ENCODE measurements at places on chromosomes 2 and 18.

GRCh38 chr2:8107621-8108378 lies 574.1 kb upstream of the ID2 start:
- no peak for DNase-seq

DNA sequence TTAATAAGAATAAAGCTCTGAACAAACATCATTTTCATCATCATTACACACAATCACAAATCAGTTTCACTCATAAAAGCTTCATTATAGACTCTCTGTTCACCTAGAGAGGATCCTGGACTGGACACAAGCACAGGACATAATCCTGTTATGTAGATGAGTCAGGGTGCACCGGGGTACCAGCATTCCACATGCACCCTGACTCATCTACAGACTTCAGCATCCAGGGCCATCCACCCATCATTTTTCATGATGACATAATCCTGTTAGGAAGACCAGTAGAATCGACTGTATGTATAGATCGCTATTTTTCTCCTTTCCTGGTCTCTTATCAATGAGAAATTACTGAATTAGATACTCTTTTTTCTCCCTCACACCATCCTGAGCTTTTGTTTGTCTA lies 73.7 kb upstream of the PIK3C3 start:
- DNase-seq, result peak; percentile 49

GRCh38 chr2:235638541-235639427 lies 144.9 kb downstream of the AGAP1 start:
- DNase-seq, result no peak

GRCh38 chr18:9356976-9357375 lies 22.4 kb downstream of the TWSG1 start:
- DNase-seq, result no peak

- DNase-seq, result peak; percentile 50
These were observed 16.1 kb upstream of the ALLC start for GRCh38 chr2:3641841-3642421.

GRCh38 chr2:37794717-37795116 lies 123.3 kb upstream of the CDC42EP3 start:
- no peak for DNase-seq

DNA sequence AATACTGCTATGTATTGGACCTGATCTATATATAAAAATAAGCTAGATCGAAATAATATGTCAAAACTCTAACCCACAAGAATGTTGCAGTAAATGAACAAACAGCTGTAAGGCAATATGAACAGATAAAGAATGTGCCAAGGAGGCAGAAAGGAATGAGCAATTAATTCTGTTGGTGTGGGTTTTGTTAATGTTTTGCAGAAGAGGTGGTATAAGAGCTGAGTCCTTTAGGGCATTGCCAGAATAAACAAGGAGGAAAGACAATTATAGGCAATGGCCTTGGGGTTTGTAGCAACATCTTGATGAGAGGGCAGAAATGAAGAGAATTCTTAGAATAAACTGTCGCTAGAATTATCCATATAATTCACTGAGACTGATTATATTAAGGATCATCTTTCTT lies 240.9 kb upstream of the GULP1 start:
- DNase-seq, result no peak

DNA sequence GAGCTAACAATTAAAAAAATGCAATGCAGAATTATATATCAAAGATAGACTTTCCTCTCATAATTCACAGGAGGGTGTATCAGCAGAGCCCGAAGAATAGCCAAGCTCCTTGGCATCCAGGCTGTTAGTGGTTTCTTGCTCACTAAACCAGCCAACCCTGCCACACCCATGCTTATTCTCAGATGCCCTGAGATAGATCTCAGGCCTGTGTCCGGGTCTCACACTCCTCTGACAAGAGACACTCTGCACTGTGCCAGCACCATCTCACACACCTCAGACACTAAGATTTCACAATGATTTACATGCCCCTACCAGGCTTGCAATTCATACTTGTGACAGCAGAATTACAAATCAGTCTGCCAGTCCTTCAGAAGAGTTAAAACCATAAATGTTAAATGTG lies 64.5 kb downstream of the OSBPL1A start:
- DNase-seq, result no peak

GRCh38 chr2:127737892-127738291 lies 36.6 kb downstream of the SFT2D3 start:
- DNase-seq, result no peak

- peak; percentile 80 for DNase-seq
These were observed at the start of gene TWIST2 for GRCh38 chr2:238847841-238848690. TWIST2 (plus strand) TSS chr2:238848085; CDS start chr2:238848216, 131 bp downstream.

DNA sequence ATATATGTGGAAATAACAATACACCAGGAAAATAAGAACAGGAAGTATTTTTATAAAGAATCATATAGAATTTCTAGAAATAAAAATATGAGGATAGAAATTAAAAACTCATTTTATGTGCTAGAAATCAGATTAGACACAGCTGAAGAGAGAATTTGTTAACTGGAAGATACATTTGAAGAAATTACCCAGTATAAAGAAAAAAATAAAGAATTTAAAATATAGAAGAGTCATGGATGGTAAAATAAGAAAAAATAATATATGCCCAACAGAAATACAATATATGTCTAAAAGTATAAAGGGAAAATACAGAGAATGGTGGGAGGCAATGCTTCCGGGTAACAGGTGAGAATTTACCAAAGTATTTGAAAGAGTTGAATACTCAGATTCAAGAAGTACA lies 539.9 kb downstream of the NR4A2 start:
- DNase-seq, result no peak

DNA sequence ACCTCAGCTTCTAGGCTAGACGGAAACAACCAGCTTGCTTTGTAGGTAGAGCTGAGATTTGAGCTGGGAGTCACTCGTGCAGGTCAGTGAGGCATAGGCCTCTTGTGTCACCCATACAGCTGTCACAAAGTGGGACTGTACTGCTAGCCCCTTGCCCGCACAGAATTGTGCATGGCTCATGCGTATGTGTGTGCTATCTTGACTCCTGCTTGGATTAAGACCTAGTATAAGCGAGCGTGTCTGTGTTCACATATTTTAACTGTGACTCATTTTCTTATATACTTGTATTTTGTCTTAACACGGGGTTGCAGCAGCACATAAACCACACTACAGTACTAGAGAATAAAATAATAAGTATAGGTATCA lies 20.1 kb downstream of the CEP68 start:
- DNase-seq, result no peak

DNA sequence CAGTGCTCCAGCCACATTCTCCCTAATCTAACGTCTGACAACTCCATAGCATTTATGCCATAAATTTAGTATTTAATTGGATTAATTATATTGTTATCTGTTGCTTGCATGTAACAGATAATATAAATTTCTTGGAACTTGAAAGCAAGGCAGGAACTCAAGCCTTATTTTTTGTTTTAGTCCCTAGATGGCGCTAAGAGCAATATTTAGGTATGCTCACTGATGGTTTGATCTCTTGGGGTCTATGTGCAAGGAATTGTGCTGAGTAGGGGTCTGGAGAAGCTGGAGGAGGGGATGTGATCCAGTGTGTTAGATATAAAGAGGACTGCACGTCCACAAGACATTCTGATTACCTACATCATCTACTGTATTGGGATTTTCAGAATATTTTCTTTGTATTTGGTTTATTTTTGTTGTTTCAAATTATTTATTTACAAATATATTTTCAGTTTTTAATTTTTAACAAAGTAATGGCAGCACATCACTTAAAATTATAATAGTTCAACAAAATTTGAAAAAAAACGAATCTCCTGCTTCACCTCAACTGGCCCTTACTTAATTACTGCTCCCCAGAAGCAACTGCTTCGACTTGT lies 32.8 kb downstream of the KATNAL2 start:
- no peak for DNase-seq

- no peak for DNase-seq
These were observed 163.8 kb upstream of the MEX3C start for GRCh38 chr18:51361130-51361860.

- DNase-seq, result no peak
These were observed 265.7 kb downstream of the ICOS start for GRCh38 chr2:204202253-204202652.

GRCh38 chr18:51516478-51517038 lies 319.1 kb upstream of the MEX3C start:
- DNase-seq, result no peak

- DNase-seq, result no peak
These were observed 120.9 kb downstream of the MMADHC start for GRCh38 chr2:149466635-149467034.

DNA sequence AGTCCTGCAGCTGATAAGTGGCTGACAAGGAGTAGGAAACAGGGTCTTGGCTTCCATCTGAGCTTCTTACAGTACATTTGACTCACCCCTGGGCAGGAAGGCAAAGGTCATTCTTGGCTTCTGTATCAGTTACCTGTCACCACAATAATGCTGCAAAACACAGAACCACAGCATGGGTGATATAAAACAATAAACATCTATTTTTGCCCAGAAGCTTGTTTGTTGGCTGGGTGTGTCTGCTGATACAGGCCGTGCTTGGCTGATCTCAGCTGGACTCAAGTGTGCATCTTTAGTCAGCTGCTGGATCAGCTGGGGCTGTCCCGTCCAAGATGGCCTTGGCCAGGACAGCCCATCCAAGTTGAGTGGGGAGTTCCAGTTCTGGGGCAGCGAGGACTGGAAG lies 34.7 kb downstream of the ONECUT2 start:
- no peak for DNase-seq

- no peak for DNase-seq
These were observed 90.5 kb downstream of the MYO5B start for GRCh38 chr18:50104421-50104820.

DNA sequence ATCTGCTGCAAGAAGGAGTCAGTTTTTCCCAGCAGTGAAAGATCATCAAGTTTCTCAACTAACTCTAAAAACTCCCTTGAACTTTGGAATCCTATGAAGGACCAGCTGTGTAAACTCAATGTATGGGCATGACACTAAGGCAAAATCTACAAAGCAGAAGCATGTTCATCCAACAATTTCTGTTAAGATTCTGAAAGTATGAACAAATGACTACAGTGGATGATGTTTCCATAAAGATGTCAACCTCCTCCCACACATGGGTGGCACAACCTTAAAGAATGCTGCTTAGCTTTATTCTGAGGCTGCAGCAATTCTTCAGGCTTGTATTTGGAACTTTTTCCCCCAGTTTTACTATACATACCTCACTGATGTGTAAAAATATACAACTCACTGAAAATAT lies 47.2 kb downstream of the WDR33 start:
- DNase-seq, result no peak

- no peak for DNase-seq
These were observed 1022.0 kb upstream of the CELF4 start for GRCh38 chr18:38587571-38587970.

- no peak for DNase-seq
These were observed 46.5 kb downstream of the TET3 start for GRCh38 chr2:74031221-74031620.

GRCh38 chr2:62415518-62415917 lies 90.5 kb downstream of the TMEM17 start:
- DNase-seq, result no peak

- DNase-seq, result no peak
These were observed 179.8 kb downstream of the LTBP1 start for GRCh38 chr2:33126552-33126951.

- no peak for DNase-seq
These were observed 26.8 kb downstream of the SULT1C2 start for GRCh38 chr2:108315444-108315934.

DNA sequence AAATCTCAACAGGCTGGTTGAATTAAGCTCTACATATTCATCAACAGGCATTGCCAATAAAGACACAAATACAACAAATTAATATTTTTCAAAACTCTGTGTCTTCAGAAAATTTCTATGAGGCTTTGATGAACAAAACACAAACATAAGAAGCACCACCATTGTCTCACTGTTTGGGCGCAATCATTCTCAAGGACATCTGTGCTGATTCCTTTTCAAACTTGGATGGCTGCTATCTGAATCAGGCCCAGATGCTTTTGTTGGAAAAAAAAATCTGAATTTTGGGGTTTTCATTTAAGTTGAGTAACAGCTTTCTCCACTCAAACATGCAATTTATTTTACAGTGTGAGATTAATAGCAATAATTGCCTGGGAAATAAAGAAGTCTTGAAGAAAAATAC lies 173.8 kb downstream of the NRXN1 start:
- DNase-seq, result no peak

DNA sequence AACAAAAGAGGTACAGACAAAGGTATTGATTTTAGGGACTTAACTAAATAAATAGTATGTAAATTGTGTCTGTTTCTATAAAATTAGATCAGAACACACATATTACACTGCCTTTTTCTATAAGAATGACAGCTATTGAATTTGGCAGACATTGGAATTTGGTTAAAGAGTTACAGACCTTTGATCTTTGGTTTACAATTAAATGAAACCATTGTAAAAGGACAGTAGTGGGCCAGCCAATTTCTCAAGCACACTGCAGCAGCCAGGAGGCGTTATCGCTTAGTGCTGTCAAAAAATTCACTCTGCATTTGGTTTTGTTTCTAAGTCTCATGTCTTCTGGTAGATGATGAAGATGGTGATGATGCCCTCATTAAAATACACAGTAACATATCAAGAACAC lies 175.9 kb downstream of the NR4A2 start:
- no peak for DNase-seq

DNA sequence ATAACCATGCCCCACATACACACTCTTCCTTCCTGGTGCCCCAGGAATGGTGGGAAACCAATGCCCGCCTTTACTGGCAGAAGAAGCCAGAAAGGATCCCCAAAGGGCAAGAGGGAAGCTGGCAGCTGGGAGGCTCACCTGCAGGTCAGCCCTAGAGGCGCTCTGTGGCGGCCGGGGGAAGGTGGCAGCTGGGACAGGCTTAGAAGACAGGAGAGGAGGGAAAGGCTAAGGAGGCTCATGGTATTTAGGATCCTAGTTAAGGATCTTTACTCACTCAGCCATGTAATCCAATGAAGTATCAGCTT lies 23.8 kb downstream of the ADRA2B start:
- no peak for DNase-seq

GRCh38 chr2:169324581-169325260 lies 37.6 kb downstream of the LRP2 start:
- no peak for DNase-seq

DNA sequence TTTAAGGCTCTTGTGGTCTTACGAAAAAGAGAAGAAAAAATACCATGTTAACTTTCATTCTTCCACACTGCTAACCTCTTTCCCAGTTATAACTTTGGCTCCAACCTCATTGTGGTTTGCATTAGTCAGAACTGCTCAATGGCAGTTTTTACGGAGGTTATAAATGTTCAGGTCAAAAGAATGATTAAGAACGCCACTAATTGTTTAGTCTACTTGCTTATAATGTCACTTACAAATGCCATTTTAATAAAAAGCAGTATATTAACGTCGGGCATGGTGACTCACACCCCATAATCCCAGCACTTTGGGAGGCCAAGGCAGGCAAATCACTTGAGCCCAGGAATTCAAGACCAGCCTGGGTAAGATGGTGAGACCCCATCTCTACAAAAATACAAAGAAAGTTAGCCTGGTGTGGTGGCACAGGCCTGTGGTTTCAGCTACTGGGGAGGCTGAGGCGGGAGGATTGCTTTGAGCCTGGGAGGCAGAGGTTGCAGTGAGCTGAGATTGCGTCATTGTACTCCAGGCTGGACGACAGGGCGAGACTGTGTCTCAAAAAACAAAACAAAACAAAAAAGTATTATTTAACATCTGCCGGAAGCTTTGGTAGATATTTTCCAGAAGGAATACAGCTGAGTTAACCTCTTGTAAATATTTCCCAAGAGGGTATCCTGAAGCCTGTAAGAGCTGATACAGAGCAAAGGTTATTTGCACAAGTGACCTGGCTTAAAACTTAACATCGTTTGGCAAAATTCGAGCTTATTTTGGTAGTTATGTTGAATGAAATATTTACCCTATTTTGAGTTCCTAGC lies 5.1 kb downstream of the AGPS start:
- no peak for DNase-seq
